Stimulated activated CD8-positive, alpha-beta memory T cell treated with anti-CD3 and anti-CD28 coated beads, Interleukin-7, amount 100 ng/mL, for 1 hour (primary cell): ENCODE measurements at places on chromosomes 12 and 14.

DNA sequence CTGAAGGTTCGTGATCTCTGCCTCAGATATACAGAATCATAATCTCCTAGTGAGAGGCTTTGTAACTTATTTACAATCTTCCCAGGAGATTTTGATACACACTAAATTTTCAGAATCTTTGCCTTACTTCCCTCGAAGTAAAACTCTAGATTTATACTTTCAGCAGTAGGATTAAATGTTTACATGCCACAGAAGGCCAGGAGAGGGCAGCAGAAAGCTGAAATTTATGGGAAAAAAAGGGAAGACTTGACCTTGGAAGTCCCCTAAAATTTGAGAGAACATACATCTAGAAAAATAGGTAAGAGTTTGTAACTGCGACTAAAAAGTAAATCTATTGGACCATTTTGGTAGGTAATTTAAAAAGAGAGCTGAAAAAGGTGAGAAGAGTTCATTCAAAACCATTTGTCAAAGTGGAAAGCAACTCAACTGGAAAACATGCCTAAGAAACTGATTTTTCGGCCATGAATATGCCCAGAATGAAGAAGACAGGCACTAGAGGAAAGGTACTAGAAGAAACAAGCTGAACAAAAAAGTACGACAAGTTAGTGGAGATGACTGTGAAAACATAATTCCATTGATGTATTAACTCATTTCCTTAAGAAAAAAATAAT lies 242.0 kb upstream of the MDGA2 start:
- DNase-seq, result no peak

DNA sequence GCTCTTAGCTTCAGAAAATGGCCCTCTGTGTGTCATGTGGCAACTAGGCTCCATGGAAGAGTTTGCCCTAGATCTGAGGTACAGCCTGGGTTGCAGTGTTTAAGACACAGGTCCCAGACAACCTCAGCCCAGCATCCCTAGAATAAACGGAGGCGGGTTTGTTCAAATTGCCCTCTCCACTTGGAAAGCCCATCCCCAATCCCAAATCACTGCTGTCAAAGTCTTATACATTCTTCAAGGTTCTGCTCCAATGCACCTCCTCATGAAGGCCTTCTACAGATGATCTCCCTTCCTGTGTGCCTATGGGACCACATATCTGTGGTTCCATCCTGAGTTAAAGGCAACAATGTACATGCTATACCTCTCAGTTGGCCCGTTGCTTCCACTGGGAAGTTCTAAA lies 289.8 kb downstream of the DPF3 start:
- no peak for DNase-seq

DNA sequence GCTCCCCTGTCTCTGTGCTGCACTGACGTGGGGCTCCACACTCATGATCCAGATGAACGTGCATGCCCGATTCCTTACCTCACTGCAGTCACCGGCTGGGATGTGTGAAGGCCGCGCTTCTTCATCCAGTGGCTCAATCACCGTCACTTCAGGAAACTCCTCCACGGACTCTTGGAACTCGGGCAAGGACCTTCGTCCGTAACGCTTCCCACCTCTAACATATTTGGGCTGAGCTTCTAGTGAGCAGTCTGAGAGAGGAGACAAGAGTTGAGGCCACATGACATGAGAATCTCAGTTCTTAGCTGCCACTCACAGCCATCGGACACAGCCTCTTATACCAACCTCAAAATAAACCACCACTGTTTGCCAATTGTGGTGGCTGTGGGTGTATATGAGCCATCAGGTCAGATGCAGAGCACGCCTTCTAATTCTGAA lies 38.3 kb downstream of the NIN start:
- no peak for DNase-seq

DNA sequence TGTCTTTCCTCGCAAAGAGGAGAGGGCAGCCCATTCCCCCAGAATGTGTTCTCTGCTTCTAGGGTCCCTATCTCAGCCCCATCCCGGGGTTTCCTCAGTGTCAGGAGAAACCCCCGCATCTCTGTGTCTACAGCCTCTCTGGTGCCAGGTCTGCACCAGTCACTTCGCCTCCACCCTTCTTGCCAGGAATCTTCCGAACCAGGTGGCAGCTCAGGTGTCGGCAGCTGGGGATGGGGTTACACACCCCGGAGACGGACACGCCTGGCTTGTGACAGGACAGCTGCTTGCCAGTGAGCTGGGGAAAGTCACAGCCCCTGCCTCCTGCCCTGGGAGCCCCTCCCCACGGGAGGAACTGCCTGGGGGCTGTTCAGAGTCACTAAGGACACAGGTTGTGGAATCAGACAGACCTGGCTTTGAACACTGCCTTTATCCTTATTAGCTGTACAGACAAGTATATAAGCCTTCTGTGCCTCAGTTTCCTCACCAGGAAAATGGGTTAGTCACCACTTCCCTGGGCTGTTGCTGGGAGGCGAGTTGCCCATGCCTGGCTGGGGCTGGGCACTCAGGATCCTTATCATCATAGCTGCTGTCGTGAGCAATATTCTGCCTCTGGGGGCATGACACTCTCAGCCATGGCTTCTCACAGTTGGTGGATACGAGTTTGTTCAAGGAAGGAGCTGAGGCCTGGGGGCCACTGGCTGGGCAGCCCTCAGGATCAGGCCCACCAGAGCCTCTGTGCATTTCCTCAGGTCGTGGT lies 10.8 kb downstream of the HIP1R start:
- no peak for DNase-seq

DNA sequence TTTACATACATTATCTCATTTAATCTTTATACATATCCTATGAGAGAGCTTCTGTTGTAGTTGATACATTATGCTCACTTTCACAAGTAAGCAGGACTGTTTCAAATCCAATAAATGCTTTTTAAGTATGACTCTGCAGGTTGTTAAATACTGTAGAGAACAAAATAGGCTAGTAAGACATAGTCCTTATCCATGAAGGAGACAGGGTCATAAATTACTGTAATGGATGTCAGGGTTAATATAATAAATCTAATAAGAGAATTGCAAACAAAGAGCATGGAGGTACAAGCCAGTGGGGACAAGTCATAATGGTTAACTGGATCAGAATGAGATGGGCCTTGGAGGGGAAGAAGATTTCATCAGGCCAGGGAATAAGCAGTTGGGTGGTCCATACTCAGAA lies 303.8 kb upstream of the RGS6 start:
- DNase-seq, result no peak

DNA sequence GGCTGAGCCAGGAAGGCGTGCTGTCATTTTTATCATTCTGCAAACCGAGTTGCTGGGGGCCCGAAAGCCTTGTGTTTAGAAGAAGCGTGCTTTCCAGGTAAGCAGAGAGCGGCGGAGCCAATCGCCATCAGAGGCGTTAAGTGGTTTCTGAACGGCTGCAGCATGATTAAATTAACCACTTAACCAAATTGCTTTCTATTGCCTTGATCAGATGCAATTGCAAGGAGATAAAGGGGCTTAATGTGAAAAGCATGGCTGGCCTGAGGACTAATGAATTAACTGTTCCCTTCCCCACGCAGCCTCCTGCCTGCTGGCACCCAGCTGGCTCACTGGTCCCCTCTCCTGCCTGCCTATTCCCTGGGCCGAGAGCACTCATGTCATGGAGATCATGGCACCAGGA lies 36.6 kb upstream of the CHGA start:
- no peak for DNase-seq

GRCh38 chr12:22919883-22920282 lies 294.9 kb downstream of the ETNK1 start:
- no peak for DNase-seq

DNA sequence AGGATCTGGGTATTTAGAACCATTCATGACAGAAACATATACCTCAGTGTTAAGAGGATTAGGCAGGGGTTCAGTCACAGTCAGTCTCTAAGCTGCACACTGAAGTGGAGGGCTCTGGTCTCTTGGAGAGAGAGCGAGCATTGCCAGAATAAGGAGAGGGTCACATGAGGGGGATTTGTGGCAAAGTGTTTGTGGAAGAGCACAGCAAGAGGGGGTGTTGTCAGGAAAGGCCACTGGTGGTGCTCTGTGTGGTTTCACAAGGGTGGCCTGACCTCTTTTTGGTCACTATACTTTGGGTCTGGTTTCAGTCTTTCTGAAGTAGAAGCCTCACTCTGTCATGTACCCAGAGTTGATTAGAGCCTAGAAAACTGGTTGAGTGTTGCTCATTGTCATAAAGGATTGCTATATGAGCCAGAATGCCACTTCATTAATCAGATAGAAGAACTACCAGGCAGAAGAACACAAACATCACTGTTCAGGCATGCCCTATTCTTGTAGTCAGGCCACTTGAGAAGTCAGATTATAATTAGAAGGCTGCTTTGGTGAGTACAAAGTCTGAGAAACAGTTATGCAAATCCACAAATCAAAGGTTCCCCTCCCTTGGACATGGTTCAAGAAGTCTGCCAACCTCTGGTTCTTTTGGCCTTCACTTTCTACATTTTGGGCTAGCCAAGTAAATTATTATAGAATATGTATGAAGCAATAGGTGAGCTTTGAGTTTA lies 8.4 kb downstream of the TMEM19 start:
- no peak for DNase-seq

- peak; percentile 10 for DNase-seq
Observed at GRCh38 chr12:8698132-8698851, 501 bp downstream of the RIMKLB start.

- no peak for DNase-seq
Observed at GRCh38 chr12:89346741-89347324, 5.5 kb downstream of the DUSP6 start.

GRCh38 chr14:81231540-81231939 lies 10.8 kb upstream of the GTF2A1 start:
- DNase-seq, result no peak

DNA sequence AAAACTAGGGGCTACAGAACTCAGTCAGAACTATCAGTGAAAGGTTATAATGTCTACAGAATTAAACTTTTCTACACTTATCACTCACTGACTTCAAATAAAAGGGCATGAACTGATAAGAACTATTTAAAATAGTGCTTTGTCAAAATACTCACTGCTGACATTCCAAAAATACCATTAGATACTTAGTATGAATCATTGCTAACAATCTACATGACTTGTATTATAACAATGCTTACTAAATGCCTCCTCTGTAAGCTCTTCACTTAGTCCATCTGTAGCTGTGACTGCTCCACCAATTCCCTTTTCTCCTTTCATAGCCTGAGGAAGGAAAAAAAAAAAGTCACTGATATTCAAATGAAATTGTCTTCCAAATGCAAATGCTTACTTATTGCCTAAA lies 17.0 kb downstream of the NFYB start:
- no peak for DNase-seq

GRCh38 chr14:28052251-28052650 lies 714.3 kb upstream of the FOXG1 start:
- DNase-seq, result no peak

DNA sequence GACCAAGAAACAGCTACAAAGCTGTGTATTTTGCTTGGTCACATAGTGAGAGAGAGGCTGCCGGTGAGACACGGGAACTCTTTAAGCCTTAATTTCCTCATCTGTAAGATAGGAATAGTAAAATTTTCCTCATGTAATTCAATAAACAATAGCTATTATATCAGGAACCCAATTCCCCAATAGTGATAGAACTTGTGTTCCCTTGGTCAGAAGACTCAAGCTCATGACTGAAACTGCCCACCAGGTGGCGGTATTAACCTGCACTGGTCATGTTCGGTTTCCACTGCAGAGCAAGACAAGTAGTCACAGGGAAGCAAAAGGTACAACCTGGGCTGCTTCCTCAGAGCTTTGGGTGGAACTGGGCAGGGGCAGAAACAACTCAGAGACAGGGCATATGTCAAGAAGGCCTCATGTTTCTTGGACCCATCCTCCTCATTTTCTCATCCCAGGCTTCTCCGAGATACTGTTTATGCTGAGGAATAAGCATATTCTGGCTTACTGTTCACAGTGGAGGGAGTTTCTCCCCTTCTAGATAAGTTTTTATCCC lies 4.2 kb upstream of the AJUBA start:
- DNase-seq, result peak; percentile 75

- no peak for DNase-seq
Observed at GRCh38 chr12:46942579-46942978, 116.8 kb upstream of the SLC38A4 start.

GRCh38 chr12:64675795-64676194 lies 65.5 kb downstream of the RASSF3 start:
- no peak for DNase-seq

GRCh38 chr12:128542844-128543243 lies 275.9 kb downstream of the TMEM132C start:
- DNase-seq, result no peak

DNA sequence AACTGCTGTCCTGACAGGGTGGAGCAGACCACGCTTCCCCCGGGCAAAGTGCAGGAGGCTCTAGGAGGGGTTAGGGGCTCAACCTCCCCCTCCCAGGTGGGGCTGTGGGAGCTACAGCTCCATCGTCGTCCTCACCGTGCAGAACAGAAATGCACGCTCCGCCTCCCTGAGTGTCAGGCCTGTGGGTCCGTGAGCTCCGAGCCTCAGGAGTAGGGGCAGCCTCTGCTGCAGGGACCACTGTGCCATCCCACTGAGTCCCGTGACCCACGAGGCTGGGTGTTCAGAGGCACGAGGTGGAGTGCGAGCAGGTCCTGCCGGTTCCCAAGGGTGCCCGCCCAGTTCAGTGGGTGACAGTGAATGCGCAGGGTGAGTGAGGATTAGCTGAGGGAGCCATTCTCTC lies 48.6 kb downstream of the CACNA1C start:
- DNase-seq, result no peak

DNA sequence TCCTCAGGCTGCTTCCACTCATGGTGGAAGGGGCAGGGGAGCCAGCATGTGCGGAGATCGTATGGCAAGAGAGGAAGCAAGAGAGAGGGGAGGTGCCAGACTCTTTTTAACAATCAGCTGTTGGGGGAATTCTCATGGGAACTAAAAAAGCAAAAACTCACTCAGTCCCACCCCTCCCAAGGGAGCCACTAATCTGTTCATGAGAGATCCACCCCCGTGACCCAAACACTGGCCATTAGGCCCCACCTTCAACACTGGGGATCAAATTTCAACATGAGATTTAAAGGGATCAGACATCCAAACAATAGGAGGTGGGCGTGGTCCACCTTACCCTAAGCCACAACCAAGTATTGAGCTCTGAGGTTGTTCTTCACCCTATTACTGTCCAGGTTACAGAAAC lies 375.1 kb downstream of the GRIN2B start:
- DNase-seq, result no peak

GRCh38 chr14:47262801-47263200 lies 412.6 kb downstream of the MDGA2 start:
- DNase-seq, result no peak

DNA sequence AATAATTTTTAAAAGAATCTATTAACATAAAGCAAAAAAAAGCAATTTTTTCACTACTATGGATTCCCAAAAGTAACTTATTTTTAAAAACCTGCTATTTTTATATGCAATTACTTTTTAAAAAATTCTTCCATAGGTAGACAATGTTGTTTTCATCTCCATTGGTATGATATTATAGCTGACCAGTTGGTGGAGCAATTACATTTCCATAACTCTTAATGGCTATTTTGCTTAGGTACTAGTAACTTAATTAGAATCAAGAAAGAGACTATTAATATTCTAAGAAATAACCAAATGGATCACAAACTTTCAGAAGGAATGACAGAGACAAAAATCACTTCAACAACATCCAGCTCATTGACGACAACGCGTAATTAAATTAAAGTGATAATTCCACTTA lies 64.7 kb upstream of the PTCSC3 start:
- no peak for DNase-seq

- no peak for DNase-seq
Observed at GRCh38 chr12:27551172-27551840, 27.3 kb downstream of the PPFIBP1 start.

GRCh38 chr12:43148691-43149090 lies 403.3 kb downstream of the ADAMTS20 start:
- DNase-seq, result no peak
